ENCODE measurements at places on chromosomes 11 and 22. TPM values are rescaled to one million over a fixed set of nuclear protein-coding genes. Genes with fewer than 3 reads are reported as not detected.

GRCh38 chr11:43579171-43579918 is 101.2 kb upstream of the HSD17B12 start:
- peak; percentile 72 for DNase-seq

- DNase-seq = no peak
These were observed 2.1 kb upstream of the ANAPC15 start for GRCh38 chr11:72114570-72114969.

DNA sequence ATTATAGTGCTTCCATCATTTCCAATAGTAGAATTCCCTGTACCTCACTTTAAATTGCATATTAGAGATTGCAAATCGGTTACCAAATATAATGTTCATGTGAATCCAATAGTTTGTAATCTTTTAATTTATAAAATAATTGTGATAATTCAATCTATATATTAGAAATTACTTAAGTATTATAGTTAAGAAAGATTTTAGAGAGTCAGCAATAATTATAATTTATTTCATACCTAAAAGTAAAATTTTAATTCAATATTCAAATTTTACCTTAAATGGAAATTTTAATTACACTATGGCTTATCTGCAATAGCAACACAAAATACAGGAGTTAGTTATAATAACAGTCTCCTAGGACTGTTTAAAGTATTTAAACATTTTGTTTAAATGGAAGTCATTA is 13.5 kb downstream of the CCDC179 start:
- no peak for DNase-seq

RNH1 gene
- 61.1 TPM for total RNA-seq

- no peak for DNase-seq
These were observed 61.3 kb downstream of the BCL2L13 start for GRCh38 chr22:17699696-17700340.

GRCh38 chr11:61609980-61610366 is 29.1 kb upstream of the SYT7 start:
- DNase-seq = no peak

GRCh38 chr11:65817835-65818680 is 15.7 kb upstream of the SNX32 start:
- DNase-seq = peak; percentile 99

- no peak for DNase-seq
These were observed 55.9 kb upstream of the NUP160 start for GRCh38 chr11:47904048-47904447.

FAM76B gene
- 24.2 TPM for total RNA-seq

KLHL35 gene
- 2.8 TPM for total RNA-seq

SLC16A8 gene
- total RNA-seq = not detected

DNA sequence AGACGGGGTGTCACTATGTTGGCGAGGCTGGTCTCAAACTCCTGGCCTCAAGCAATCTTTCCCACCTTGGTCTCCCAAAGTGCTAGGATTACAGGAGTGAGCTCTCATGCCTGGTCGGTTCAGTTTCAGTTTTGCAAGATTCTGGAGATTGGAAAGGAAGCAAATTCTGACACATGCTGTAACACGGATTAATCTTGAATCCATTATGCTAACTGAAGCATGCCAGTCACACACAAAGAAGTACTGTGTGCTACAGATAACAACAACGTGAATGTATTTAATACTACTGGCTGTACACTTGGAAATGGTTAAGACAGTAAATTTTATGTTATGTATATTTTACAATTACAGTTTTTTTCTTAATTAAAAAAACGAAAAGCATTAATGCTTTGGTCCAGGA is 107.6 kb downstream of the MED15 start:
- DNase-seq = no peak

Data from endothelial cell (in vitro differentiated cells).